ENCODE measurements at places on chromosomes 12 and 14.

DNA sequence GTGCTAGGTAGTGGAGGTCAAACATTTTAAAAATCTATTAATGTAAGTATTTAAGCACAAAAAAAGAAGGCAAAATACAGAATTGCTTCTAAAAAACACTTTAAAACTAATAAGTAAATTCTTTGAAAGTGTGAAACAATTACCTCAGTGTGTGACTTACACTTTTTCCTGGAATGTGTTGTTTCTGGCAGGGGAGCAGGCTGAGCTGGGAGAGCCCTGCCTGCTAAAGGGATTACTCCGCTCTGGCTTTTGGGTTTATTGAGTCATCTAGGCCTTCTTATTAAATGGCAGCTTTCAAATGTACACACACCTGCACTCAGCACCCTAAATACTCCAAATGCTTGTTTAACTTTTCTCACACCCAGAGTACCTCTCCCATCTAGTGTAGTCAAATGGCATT lies 279.8 kb downstream of the AKAP6 start:
- DNase-seq: no peak

- DNase-seq: no peak
Measured at GRCh38 chr14:31194661-31195060, 12.9 kb downstream of the HECTD1 start.

DNA sequence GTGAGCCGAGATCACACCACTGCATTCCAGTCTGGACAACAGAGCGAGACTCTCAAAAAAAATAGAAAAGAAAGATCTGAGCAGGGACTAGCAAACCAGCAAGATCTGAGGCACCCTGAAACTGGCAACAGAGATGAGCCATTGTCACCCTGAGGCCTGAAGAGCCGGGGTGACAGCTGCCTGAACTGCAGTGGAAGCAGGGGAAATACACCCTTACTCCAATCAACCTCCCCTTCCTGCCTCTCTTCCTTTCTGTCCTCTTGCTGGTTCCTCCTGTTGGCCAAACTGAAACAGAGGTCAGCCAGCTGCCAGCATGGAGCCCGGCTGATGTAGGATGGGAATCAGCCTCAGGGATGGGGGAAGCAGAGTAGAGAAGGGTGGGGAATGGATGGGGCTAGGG lies 192.0 kb downstream of the CHST11 start:
- DNase-seq: no peak

GRCh38 chr14:57987596-57988300 lies 121.9 kb upstream of the SLC35F4 start:
- DNase-seq: no peak

- no peak for DNase-seq
Measured at GRCh38 chr14:93719256-93719655, 69.0 kb downstream of the PRIMA1 start.

GRCh38 chr12:40351976-40352375 lies 127.2 kb downstream of the LRRK2 start:
- no peak for DNase-seq

GRCh38 chr14:72488514-72488913 lies 405.4 kb downstream of the DPF3 start:
- DNase-seq: no peak

DNA sequence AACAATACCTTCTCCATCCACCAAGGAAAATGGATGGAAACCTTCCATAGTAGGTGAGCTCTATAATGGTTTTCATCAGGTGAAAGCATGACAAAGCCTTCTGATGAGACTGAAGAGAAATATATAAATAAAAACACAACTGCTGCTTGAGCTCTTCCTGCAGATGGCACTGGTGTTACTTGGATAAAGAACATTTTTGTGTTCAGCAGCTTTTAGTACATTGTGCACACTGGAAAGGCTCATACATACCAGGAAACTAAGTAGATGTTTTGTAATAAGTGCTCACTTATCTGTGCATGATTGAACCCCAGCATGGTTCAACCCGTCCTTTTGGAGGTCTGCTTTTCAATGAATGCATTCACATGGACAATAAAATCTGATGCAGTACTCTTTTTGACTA lies 357.3 kb upstream of the MIS18BP1 start:
- no peak for DNase-seq

GRCh38 chr12:19614601-19615383 lies 175.5 kb downstream of the AEBP2 start:
- no peak for DNase-seq

DNA sequence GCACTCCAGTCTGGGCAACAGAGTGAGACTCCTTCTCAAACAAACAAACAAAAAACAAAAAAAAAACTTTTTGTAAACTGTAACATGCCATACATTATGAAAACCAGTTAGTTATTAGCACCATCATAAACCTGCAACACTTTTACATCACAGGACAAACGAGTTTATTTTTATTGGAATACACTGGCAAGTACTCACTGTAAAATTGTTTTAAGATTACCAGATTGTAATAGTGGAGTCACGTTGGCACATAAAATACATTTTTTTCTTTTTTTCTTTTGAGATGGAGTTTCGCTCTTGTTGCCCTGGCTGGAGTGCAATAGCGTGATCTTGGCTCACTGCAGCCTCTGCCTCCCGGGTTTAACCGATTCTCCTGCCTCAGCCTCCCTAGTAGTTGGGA lies 15.7 kb downstream of the FKBP3 start:
- no peak for DNase-seq

DNA sequence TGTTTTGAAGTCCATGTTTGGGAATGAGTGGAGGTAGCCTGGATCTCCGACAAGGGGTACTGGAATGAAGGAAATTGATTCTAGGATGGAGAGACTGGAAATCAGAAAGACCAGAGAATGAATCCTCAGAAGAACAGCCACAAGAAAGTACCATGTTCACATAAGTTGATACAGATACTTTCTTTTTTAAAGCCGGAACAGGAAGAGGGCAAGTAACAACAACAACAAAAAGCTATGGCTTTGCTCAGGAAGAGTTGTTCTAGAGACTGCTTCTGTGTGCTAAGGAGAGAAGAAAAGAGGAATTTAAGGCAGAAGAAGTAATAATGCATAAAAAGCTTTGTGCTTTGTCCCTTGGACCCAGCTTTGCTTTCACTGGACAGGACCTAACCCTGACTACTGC lies 6.2 kb downstream of the TC2N start:
- DNase-seq: no peak

DNA sequence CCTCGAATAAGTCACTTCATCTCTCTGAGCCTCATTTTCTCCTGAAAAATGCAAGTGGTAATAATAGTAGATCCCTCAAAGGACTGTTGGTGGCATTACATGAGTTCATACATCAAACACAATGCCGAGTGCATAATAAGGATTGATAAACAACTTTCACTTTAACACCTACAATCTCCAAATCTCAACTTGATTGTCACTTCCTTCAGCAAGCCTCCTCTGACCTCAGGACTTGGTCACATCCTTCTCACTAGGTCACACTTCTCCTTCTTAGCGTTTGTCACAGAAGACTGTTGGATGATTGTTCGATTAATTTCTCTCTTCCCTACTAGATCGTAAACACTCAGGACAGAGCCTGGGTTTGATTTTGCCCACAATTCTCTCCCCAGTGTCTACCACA lies 7.9 kb upstream of the PRKAB1 start:
- DNase-seq: no peak
